Astrocyte of the hippocampus (primary cell): ENCODE measurements at places on chromosomes 5 and 9.
A peak's percentile ranks its signal among the peaks of the same experiment; 100 is the strongest.

GRCh38 chr9:4277531-4277991 lies 22.3 kb downstream of the GLIS3 start:
- DNase-seq = no peak

GRCh38 chr9:72394066-72394465 lies 29.1 kb upstream of the ZFAND5 start:
- DNase-seq = no peak

DNA sequence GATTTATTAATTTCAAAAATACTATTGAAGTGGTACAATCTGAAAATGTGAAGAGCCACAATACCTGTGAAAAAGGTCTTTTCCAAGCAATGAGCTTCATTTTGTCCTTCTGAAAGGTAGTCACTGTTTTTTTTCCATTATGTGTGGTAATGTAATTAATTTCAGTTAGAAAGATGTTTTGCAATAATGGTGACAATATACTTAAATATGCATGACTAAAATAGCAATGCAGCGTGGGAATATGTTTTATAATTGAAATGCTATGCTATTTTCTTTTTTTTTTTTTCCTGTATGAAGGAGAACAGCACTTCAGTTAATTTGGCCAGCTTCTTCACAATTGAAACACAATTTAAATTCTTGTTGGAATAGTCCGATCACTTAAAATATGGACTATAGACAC lies 41.9 kb downstream of the NPR3 start:
- no peak for DNase-seq

DNA sequence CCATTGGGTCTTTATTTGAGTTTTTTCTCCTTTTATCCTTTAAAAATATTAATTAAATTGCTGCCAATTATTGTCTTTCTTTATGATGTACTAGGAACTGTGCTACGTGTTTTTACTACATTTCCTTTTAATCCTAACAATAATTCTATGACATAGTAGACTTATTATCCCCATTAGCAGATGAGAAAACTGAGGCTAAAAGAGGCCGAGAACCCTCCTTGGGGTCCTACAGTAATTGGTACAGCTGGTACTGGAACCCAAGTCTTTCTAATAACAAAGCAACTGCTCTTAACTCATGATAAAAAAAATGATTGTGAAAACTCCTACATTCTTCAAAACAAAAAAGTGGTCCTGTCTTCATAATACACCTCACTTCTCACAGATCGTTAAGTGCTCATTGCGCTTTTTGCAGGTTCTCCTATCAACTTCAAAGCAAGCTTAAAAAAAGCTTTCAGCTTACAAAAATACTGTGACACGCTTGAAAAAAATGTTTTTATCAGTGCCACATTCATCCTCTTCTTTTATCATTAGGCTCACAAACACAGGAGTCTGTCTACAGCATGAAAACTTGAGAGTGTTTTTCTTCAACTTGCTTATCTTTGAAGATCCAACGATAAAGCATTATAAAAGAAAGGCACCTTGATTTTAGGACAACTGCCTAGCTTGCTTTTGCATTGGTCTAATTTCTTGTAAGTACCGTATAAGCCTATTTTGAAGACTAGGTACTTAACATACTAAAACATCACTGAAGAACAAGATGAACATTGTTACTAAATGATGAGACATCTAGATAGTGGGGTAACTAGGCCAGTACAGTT lies 32.4 kb downstream of the FYB1 start:
- DNase-seq = no peak

GRCh38 chr5:179915406-179915935 lies 7.8 kb upstream of the TBC1D9B start:
- no peak for DNase-seq

- DNase-seq = no peak
Measured at GRCh38 chr9:105360344-105360743, 87.5 kb upstream of the FSD1L start.

- DNase-seq = no peak
Measured at GRCh38 chr5:97628807-97629206, 445.8 kb upstream of the RIOK2 start.

DNA sequence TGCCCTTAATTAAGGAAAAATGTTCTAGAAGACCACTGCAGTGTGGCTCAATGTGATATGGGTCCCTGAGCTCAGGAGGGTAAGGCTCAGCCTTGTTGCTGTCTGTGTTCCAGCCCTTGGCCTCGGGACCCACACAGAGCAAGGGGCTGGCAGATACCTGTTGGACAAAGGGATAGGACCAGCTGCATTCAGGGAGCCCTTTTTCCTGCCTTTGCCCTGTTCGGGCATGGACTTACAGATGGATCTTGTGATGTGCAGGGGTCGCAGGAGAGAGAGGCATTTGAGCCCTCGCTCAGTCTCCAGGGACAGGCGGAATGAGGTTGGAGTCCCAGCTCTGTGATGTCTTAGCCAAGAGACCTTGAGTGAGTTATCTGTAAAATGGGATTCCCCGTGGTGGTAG lies 12.1 kb upstream of the BOD1 start:
- DNase-seq = no peak

GRCh38 chr9:20209391-20210340 lies 412.6 kb downstream of the MLLT3 start:
- peak; percentile 38 for DNase-seq

DNA sequence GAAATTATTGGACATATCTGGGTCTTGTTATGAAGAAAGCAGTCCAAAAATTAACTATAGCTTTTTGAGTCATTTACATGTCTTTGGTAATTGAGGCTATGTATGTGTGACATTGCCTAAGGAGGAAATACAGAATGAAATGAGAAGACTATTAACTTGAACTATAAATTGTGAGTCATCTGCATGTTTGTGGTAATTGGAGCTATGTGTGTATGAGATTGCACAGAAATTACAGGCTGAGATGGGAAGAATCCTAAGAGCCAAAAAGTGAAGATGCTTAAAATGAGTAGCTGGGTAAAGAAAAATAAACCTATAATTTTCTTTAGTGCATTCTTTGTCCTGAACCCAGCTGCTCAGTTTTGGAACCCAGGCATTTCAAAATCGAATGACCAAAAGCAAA lies 747.6 kb upstream of the EDIL3 start:
- peak; percentile 34 for DNase-seq

- no peak for DNase-seq
Measured at GRCh38 chr9:113651896-113652295, 188.4 kb downstream of the RGS3 start.

GRCh38 chr5:157273131-157273556 lies 7.2 kb downstream of the CYFIP2 start:
- no peak for DNase-seq

- no peak for DNase-seq
Measured at GRCh38 chr5:89081360-89081759, 198.4 kb upstream of the MEF2C start.

DNA sequence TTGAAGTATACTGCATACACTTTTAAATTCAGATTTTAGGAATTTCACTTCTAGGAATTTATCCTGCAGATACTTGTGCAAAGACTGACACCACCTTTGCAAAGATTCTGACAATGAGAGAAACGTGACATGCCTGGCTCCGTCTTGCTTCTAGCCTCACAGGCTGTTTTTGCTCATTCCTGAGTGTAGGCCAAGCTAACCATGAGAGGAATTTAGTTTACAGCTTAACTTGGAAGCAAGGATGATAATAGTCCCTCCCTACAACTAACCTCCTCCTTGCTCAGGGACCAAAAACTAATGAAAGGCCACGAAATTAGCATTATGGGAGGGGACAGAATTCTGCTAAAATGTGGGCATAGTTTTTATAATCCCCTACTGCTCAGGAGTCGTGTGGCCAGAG lies 31.1 kb downstream of the C5orf22 start:
- peak; percentile 40 for DNase-seq

GRCh38 chr5:146068977-146069779 lies 36.2 kb downstream of the PLAC8L1 start:
- DNase-seq = no peak

- DNase-seq = peak; percentile 37
Measured at GRCh38 chr5:141330299-141331080, at the start of gene PCDHGA1. PCDHGA1 (plus strand) TSS chr5:141330514.

DNA sequence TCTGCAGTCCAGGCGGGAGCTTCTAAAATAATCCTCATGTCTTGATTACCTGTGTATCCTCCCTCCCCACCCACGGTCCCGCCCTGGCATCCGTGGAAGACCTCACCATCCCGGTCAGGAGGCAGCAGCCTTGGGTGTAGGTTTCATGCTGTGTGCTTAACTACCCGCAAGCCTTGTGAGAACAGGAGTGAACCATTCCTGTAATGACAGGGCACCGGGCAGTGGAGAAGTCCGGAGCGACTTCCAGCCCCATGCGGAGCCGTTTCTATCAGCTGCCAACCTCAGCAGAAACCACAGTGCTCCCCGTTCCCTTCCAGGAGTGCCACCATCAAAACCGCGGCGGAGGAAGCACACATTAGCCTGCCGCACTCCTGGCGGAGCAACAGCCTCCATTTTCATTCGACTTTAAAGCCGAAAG lies 123.5 kb upstream of the LMX1B start:
- peak; percentile 57 for DNase-seq

GRCh38 chr5:135122797-135123196 lies 88.8 kb upstream of the PITX1 start:
- no peak for DNase-seq

- peak; percentile 33 for DNase-seq
Measured at GRCh38 chr5:154849791-154850201, 607 bp downstream of the FAXDC2 start.
